ENCODE measurements at places on chromosomes 3 and 15.
A peak's percentile ranks its signal among the peaks of the same experiment; 100 is the strongest.

- DNase-seq, result no peak
These were observed 2.4 kb downstream of the KLF15 start for GRCh38 chr3:126354776-126355175.

DNA sequence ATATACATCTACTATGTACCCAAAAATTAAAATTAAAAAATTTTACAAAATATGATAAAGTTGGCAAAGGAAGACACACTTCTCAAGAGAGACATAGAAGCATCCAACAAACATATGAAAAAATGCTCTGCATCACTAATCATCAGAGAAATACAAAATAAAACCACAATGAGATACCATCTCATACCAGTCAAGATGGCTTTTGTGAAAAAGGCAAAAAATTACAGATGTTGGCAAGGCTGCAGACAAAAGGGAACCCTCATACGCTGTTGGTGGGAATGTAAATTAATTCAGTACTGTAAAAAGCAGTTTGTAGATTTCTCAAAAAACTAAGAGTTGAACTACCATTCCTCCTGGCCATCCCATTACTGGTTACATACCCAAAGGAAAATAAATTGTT is 581.7 kb upstream of the CCDC54 start:
- no peak for DNase-seq

GRCh38 chr3:30443756-30444673 is 162.4 kb upstream of the TGFBR2 start:
- no peak for DNase-seq

DNA sequence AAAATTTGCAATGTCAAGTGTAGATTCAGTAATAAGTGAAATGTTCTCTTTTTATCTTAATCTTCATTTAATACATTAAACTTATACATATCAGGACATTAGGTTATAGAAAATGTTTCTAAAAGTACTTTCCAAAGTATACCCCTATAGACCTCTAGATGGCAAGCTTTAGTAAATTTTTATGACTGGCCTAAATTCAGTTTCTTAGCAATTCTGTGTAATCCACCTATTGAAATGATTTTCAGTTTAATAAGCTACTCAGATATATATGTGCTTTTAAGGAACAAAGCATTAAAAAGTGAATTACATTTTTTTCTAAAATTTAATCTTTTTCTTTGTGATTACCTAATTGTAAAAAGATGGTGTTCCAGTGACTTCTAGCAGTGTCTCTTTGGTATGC is 342.2 kb downstream of the GBE1 start:
- peak; percentile 3 for DNase-seq

- DNase-seq, result peak; percentile 66
These were observed 17.9 kb downstream of the ARHGEF3 start for GRCh38 chr3:56783644-56784447.

DNA sequence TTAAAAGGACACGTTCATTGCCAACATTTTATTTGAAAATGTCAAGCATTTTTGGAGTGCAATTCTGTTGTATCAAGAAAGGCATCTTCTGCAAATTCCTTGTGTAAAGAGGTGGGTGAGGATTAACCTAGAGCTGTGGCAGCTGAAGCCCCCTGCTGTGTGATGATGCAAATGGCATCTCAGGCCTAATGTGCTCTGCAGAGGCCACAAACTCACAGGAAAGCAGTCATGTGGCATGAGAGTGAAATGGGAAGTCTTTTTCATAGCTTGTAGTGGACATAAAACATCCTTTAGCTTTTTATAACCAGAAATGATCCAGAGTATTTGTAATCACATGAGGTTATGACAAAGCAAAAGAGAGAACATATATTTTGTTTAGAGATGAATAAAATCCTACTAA is 6.4 kb downstream of the CADM2 start:
- no peak for DNase-seq

- DNase-seq, result no peak
These were observed 23.0 kb downstream of the MAGEF1 start for GRCh38 chr3:184688882-184689271.

- no peak for DNase-seq
These were observed 6.8 kb downstream of the GATA2 start for GRCh38 chr3:128486205-128486628.

GRCh38 chr15:59306520-59307164 is 66.0 kb downstream of the MYO1E start:
- DNase-seq, result no peak

DNA sequence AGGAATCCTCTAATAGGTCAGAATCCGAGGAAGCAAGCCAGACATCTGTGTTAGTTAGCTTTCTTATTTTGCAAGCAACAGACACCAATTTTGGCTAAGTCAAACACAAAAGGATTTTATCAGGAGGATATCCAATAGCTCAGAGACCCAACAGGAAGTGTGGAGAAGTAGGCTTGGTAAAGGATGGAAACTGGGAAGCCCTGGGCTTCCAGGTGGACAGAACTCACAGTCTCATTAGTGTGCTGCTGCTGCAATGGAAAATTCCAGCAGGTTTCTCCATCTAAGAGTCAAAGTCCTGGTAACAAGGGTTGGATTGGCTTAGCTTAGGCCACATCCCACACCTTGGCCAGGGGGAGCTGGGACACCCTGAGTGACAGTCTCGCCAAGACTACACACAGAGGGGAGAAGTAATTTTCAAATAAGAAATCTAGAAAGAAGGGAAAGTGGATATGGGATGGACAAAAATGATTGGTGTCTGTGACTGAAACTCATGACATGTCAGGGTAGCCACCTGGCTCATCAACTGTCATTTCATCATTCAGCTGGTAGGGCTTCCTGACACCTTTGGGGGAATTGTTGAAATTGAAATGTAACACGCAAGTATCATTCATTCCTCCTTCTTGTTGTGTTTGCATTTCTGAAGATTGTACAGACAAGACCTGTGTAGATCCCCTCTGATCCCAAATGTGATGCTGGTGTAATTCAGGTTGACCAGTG is 158.6 kb downstream of the THSD4 start:
- DNase-seq, result no peak

- peak; percentile 65 for DNase-seq
These were observed 47.5 kb upstream of the MUC4 start for GRCh38 chr3:195859061-195859845.

GRCh38 chr3:183287301-183287971 is 34.4 kb downstream of the B3GNT5 start:
- DNase-seq, result no peak
